Muscle of leg (tissue), 16 donors: ENCODE measurements at places on chromosomes 4 and X. TPM values are rescaled to one million over a fixed set of nuclear protein-coding genes. Genes with fewer than 3 reads are reported as not detected.

Gene PLP1
- 72.8 TPM for total RNA-seq

DNA sequence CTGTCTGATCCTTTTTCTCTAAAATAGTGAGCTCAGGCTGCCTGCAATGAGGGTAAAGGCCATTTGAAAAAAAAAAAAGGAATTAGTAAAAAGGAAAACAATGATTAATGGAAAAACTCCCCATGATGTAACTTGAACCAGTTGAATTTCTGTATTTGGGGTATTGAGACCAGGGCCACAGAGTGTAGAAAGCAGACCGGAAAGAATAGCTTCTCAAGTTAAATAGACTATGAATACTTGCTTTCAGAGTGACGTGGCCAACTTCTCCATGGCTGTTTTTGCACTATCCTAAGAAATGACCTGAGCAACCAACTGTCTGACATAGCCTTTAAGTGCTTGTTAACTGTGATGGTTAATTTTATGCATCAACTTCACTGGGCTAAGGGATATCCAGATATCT lies 222.1 kb upstream of the INTU start:
- H3K4me1 ChIP-seq = no peaks in the 10 kb centered on the region
- H3K36me3 ChIP-seq = no peaks in the 10 kb centered on the region
- H3K27ac ChIP-seq = no peak overlapping the region

- H3K36me3 ChIP-seq = no peaks in the 10 kb centered on the region
- no peak overlapping the region for H3K27ac ChIP-seq
- peak; percentile 12 for DNase-seq
- H3K4me3 ChIP-seq = no peak overlapping the region
- no peaks in the 10 kb centered on the region for H3K27me3 ChIP-seq
Measured at GRCh38 chrX:86133761-86134160, 14.5 kb upstream of the DACH2 start.

DNA sequence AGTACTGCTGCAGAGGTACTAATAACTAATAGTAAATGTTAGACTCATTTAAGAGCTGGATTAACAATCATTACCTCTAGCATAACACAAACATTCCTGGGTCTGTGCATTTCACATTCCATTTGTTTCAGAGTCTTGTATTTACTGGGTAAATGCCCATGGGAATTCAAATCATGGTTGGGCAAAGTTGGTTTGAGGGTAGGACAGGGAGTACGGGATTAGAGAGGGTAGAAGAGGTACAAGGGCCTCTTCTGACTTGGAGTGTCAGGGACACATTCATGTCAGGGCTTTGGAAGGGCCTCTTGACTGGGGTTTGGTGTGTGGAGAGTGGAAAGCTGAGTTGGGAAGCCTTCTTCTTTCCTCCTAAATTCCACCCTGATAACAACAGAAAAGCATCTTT lies 65.9 kb downstream of the WWC2 start:
- no peak overlapping the region for H3K27ac ChIP-seq
- no peaks in the 10 kb centered on the region for H3K27me3 ChIP-seq
- no peaks in the 10 kb centered on the region for H3K4me1 ChIP-seq
- no peak overlapping the region for H3K4me3 ChIP-seq
- H3K36me3 ChIP-seq = no peaks in the 10 kb centered on the region

DNA sequence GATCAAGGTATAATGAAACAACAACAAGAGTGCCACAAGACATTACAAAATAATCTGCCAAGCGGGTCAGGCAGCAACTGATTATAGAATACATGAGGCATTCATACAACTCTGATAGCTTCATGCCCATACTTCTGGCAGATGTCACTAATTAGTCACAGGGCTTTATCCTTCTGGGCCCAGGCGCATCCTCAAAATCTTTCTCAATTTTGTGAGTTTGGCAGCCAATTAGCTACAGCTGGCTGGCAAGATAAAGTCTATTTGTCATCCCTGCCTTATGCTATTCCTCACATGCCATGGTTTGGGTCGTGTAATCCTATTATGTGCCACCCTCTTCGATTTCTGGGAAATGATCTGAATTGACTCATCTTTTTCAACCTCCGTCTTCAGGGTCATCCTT lies 254.3 kb downstream of the PACRGL start:
- H3K4me1 ChIP-seq = no peaks in the 10 kb centered on the region
- no peaks in the 10 kb centered on the region for H3K27me3 ChIP-seq
- H3K4me3 ChIP-seq = no peak overlapping the region
- H3K27ac ChIP-seq = no peak overlapping the region
- H3K36me3 ChIP-seq = no peaks in the 10 kb centered on the region
- DNase-seq = peak; percentile 74

DNA sequence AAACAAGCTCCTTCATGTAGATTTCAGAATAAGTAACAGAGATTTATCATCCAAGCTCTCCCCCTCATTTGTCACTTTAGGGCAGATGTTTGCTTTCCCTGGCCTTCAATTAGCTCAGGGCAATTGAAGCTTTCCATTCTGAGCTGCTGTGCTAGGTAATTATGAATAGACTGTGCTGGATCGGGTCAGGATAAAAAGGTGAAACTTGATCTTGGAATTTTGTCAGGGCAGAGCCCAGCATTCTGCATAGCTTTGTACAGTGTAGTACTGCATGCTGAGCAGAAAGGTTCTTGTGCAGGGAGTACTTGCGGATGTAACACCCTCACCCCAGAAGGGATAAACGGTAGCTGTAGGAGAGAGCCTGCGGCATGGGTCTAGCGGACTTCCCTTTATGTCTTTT lies 64.0 kb upstream of the CLDN34 start:
- peaks cover 8% of the 10 kb centered on the region for H3K4me1 ChIP-seq
- peaks cover 32% of the 10 kb centered on the region for H3K27me3 ChIP-seq
- no peak overlapping the region for H3K4me3 ChIP-seq

Gene C1QTNF7
- 2.8 TPM for total RNA-seq

Gene NALF2
- total RNA-seq = 0.31 TPM

Gene SLC25A53
- total RNA-seq = 8.8 TPM

DNA sequence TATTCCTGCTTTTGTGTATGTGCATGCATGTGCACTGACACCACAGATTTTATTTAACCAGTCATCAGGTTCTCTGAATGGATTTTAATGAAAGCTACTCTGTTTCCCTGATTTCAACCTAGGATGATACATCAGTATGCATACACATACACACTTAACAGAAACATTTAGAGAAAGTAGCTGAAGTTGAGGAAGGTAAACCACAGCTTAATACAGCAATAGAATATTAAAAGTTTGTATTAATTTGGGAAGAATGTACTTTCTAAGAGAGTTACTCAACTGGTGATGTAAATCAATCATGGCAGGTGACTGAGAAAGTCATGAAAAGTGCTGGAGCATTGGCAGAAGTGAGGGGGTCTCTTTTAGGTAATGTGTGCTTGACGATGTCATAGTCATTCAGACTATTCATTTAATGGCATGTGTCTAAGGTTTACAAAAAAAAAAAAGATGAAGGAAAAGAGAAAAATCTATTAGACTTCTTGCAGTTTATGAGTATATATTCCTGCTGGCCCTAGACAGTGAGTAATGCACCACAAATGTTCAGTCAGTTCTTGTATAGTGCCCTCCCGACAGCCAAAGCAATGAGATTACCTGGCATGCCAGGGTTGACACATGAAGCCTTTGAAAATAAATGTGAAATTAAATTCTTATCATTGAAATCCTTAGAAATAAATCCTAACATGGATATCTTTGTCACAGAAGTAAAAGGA lies 187.6 kb downstream of the RAPGEF2 start:
- DNase-seq = no peak
- no peaks in the 10 kb centered on the region for H3K27me3 ChIP-seq
- no peak overlapping the region for H3K27ac ChIP-seq
- no peaks in the 10 kb centered on the region for H3K36me3 ChIP-seq
- no peak overlapping the region for H3K4me3 ChIP-seq

DNA sequence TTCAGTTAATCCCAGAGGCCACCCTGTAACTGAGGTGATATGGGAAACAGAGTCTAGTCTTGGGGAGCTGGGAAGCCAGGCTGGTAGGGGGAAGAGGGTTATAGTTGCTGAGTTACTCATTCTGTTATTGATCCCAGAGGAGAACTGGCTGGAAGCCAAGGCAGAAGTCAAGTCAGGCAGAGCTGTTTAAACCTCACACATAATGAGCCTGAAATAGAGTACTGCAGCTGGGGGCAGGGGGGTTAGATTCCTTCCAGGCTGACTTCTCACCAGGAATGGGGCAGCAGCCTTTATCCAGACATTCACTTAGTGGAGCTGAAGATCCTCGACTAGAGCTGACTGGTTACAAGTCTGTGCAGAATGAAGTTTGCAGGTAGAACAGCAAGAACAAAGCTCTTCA lies 144.9 kb downstream of the C4orf33 start:
- no peaks in the 10 kb centered on the region for H3K36me3 ChIP-seq
- H3K4me1 ChIP-seq = no peaks in the 10 kb centered on the region
- H3K4me3 ChIP-seq = no peak overlapping the region
- DNase-seq = peak; percentile 26
- H3K27me3 ChIP-seq = no peaks in the 10 kb centered on the region
- H3K27ac ChIP-seq = no peak overlapping the region
